Activated T-cell treated with anti-CD3 and anti-CD28 coated beads for 24 hours (primary cell): ENCODE measurements at places on chromosomes 6 and 20.

DNA sequence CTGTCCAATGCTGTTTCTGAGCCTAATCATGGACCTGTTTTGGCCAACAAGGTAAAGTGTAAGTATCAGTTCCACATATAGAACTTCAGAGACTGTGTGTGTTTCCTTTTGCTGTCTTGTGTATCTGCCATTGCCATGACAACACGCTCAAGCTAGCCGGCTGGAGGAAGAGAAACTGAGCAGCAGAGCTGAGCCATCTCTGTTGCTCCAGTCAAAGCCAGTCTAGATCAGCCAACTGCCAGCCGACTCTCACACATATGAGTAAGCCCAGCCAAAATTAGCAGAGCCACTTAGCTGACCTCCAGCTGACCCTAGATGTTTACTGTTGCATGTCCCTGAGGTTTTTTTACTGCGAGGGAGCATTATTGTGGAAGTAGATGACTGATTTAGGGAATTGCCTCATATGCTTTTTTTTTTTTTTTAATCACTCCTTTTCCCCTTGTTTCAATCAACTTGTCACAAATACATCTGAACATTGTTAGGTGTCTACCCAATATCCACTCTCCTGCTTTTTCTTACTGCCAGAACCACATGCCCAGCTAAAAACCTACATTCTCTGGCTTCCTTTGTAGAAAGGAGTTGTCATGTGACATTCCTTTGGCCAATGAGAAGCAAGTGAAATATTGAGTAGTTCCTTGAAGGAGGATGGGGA is 304.3 kb upstream of the SUPT3H start:
- DNase-seq, result no peak

DNA sequence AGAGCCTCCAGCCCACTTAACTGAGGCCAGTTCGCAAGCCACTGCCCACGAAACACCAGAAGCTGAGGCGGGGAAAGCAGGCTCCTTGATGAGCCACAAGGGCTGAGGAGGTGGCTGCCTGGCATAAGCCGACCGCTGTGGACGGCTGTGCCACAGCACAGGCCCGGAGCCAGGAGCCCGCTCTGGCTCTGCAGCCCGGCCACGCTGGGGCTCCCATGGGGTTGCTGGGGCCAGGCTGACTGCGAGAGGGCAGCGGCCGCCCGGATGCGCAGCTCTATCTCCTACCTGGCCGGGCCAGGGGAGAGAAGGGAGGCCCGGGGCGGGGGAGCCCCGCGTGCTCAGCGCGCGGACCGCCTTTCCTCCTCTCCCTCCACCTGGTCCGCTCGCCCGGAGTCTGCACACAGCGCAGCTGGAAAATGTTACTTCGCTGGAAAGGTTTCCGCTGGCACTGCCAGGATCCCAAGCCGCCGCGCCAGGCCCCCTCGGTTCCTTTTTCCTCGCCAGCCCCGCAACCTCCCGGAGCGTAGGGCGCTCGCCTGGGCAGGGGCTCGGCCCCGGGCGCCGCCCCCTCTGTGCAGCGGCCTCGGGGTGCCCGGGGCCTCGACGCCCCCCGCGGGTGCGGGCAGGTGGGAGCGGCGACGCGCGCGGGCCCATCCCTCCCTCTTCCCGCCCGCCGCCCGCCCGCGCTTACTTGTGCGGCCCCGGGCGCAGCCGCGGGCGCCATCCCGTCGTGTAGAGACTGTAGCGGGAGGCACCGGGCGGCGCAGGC is 657 bp downstream of the EMILIN3 start:
- no peak for DNase-seq

- no peak for DNase-seq
Measured at GRCh38 chr20:3629893-3630292, 33.3 kb downstream of the GFRA4 start.

GRCh38 chr20:37397076-37397953 is 51.4 kb downstream of the SRC start:
- no peak for DNase-seq

GRCh38 chr6:1809291-1809988 is 199.7 kb downstream of the FOXC1 start:
- no peak for DNase-seq

GRCh38 chr6:47700053-47700452 is 1.7 kb downstream of the ADGRF4 start:
- no peak for DNase-seq

DNA sequence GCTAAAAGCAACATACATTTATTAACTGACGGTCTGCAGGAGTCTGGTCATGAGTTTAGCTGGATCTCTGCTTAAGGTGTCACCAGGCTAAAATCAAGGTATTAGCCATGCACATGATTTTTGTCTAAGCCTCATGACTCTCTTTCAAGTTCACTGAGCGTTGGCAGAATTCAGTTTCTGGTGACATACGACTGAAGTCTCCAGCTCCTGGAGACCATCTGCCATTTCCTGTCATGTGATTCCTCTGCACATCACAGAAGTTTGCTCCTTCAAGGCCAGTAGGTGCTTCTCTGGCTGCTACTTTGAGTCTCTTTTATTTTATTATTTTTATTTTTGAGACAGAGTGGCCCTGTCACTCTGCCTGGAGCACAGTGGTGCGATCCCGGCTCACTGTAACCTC is 148.4 kb upstream of the EYA4 start:
- no peak for DNase-seq

DNA sequence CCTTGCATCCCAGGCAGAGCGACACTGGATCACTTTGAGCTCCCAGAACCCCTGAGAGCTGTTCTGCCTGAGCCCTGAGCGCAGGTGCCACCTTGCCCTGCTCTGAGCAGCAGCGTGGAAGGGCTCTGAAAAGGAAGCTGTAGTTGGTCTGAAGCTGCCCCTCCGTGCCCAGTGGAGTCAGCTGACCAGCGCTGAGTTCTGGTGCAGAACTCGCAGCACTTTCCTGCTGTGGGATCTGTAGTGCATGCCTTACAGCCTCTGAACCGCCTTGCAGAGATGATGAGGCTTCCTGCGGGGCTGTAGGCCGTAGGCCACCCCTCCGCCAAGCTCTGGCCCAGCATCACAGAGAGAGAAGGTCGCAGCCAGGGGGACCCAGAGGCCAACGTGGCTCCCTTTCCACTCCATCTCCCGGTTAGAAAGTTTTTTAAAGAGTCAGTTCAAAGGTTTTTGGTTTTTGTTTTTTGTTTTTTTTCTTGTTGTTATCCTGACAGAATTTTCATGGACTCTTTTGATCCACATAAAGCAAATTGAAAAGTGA is 158.3 kb upstream of the CST7 start:
- no peak for DNase-seq

DNA sequence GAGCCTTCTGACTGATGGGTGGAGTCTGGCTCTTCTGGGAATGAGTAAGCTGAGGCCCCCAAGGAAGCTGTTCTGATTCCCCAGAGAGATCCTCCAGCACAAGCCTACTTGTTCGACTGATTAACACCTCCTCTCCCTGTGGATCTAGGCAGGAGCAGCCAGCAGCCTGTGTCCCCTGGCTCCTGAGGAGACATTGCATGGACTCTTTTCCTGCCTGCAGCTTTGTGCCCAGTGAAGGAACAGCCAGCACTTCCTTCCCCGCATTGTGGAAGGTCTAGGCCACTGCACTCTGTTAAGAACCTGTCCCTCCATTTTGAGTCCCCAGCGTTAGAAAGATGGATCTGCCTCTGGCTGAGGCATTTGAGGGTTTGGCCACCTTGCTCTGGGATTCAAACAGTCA is 29.1 kb downstream of the LRFN2 start:
- no peak for DNase-seq

GRCh38 chr20:1858871-1859270 is 36.3 kb upstream of the SIRPA start:
- DNase-seq, result no peak
